ENCODE measurements at places on chromosomes 13 and 19.

- no peak overlapping the region for H3K27ac ChIP-seq
- DNase-seq = no peak
- H3K36me3 ChIP-seq = no peaks in the 10 kb centered on the region
- no peaks in the 10 kb centered on the region for H3K4me1 ChIP-seq
Measured at GRCh38 chr13:95793018-95793555, 116.1 kb downstream of the DNAJC3 start.

- no peak overlapping the region for H3K4me3 ChIP-seq
- no peaks in the 10 kb centered on the region for H3K36me3 ChIP-seq
- no peak overlapping the region for H3K27ac ChIP-seq
- H3K4me1 ChIP-seq = peaks cover 4% of the 10 kb centered on the region
- H3K27me3 ChIP-seq = no peaks in the 10 kb centered on the region
- no peak for DNase-seq
Measured at GRCh38 chr13:112783135-112783977, 93.5 kb downstream of the ATP11A start.

DNA sequence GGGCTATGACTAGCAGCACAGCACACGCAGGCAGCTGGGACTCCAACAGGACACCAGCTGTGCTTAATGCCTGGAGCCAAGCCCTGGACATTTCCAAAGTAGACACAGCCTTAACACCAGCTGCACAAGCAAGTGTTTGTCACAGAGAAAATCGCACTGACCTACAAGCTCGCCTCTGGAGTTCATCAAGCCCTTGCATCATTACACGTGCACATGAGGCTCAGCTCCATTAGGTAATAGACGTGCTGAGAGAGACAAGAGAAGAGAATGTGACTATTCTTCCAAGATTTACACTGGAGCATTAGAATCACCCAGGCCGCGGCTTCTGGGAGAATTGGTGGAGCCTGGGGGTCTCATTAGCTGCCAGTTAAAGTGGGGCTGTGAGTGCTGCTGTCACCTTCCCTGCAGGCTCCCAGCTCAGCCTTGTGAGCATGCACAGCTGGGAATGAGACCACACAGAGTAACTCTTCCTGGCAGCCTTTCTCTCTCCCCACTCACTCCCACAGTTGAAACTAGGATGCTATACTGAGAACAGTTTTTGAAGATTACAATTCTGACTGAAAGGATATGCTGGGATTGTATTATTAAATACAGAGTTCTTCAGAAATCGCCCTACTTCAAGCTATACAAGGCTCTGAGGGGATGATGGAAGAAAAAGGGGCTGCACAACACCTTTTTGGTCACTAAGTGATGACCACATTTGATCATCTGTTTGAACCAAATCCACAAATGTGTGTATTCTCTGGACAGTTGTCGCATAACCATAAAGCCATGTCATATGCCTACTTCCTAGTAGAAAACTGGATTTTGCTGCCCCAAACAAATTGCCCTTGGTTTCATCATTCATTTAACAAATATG, 10.5 kb downstream of the STOML3 start:
- no peaks in the 10 kb centered on the region for H3K4me1 ChIP-seq
- H3K27me3 ChIP-seq = no peaks in the 10 kb centered on the region
- H3K27ac ChIP-seq = no peak overlapping the region
- H3K4me3 ChIP-seq = no peak overlapping the region

- H3K4me3 ChIP-seq = no peak overlapping the region
- peak overlapping the region; percentile 85 for H3K27ac ChIP-seq
- no peaks in the 10 kb centered on the region for H3K27me3 ChIP-seq
- H3K4me1 ChIP-seq = peaks cover 4% of the 10 kb centered on the region
- no peak for DNase-seq
Measured at GRCh38 chr13:50128428-50128931, 113.2 kb downstream of the KCNRG start.

DNA sequence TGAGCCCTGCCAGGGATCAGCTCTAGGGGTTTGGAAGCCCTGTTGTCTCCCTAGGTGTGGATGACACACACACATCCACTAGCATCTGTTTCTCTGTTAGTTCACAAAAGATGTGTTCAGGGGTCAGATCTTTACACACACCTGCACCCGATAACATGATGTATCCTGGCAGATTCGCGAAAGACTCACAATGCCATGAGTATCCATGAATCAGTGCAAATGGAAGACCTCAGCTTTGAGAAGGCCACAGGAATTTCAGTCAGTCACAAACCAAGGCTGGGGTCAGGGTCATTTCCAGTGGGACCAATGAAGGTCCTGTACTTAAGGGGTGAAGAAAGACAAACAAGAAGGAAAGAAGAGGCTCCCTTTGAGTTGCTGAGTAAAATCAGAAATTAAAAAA, 898.2 kb downstream of the UQCRFS1 start:
- no peaks in the 10 kb centered on the region for H3K36me3 ChIP-seq
- H3K4me1 ChIP-seq = no peaks in the 10 kb centered on the region
- DNase-seq = no peak

DNA sequence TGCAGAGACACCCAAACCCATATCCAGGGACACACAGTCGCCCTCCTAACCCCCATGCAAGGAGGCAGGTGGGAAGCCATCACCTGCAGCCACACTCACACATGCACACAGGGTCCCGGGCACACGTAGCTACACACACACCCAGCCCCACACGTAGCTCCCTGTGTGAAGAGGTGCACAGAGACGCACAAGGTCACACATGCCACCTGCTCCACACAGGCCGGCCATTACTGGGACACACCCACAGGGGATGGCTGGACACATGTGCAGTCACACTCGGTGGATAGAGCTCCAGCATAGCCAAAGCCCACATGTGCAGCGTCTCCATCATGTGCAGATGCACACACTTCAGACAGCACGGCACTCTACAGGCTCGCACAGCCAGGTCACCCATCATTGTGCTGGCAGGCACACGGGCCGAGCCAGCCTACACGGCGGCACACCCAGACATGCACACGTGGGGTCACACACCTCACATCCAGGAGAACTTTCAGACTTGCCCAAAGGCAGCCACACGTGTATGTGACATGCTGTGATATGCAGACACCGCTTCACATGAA, 1.1 kb downstream of the ZNF835 start:
- H3K4me3 ChIP-seq = no peak overlapping the region
- no peak for DNase-seq
- H3K4me1 ChIP-seq = no peaks in the 10 kb centered on the region
- no peaks in the 10 kb centered on the region for H3K36me3 ChIP-seq
- H3K27me3 ChIP-seq = no peaks in the 10 kb centered on the region
- H3K27ac ChIP-seq = no peak overlapping the region

GRCh38 chr19:15114153-15114540, 6.9 kb downstream of the SYDE1 start:
- no peak overlapping the region for H3K4me3 ChIP-seq
- H3K4me1 ChIP-seq = no peaks in the 10 kb centered on the region
- H3K36me3 ChIP-seq = no peaks in the 10 kb centered on the region
- no peak for DNase-seq
- no peaks in the 10 kb centered on the region for H3K27me3 ChIP-seq

DNA sequence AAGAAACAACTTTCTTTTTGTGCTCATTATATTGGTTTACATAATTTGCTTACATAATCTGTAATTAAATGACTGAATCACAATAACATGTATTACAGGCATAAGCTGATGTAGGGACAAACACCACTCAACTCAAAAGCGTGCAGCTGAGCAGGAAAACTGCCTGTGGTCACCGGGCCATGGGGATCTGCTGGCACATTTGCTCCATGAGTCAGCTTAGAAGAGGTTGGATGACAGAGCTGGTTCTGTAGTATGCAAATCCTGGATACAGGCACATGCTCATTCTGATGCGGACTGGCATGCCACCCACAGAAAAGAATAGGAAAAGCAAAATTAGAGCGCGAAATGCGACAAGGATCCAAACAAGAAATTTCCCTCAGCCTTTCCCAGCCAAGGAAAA, 128.6 kb downstream of the USP12 start:
- DNase-seq = peak; percentile 87
- peaks cover 48% of the 10 kb centered on the region for H3K4me1 ChIP-seq
- H3K27ac ChIP-seq = peak overlapping the region; percentile 98
- no peaks in the 10 kb centered on the region for H3K36me3 ChIP-seq

DNA sequence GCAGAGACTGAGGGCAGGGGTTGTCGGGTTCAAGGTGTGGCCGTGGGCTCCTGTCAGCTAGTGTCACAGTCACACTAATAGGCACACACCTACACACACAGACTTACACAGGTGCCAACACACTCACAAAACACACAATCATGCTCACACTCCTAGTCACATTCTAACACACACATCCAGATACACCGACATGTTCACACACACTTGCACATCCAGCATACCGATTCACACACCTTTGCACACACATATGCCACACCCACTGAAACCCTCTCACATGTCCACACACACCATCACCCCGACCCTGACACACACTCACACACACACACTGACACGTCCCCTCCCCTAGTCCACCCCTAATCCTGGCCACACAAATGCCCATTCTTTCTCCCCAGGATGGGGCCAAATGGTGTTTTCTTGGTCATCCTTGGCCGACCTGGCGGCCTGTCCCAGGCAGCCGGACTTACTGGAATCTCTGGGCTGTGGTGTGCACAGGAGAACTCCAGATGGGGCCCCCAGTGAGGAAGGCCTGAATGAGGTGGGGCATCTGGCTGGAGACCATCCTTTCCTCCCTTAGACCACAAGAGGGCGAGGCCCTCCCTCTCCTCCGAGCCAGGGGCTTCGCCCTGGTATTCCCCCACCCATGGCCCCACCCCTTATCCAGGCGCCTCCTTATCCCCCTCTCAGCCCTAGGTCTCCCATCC, 19.1 kb upstream of the PNMA8B start:
- no peak for DNase-seq
- no peak overlapping the region for H3K4me3 ChIP-seq
- no peaks in the 10 kb centered on the region for H3K27me3 ChIP-seq
- H3K4me1 ChIP-seq = no peaks in the 10 kb centered on the region
- H3K36me3 ChIP-seq = no peaks in the 10 kb centered on the region
- H3K27ac ChIP-seq = no peak overlapping the region

GRCh38 chr19:45451131-45451849, 16.5 kb upstream of the FOSB start:
- H3K27ac ChIP-seq = peak overlapping the region; percentile 48
- H3K4me1 ChIP-seq = peaks cover 21% of the 10 kb centered on the region
- H3K27me3 ChIP-seq = no peaks in the 10 kb centered on the region
- no peak for DNase-seq
- peak overlapping the region; percentile 59 for H3K4me3 ChIP-seq

DNA sequence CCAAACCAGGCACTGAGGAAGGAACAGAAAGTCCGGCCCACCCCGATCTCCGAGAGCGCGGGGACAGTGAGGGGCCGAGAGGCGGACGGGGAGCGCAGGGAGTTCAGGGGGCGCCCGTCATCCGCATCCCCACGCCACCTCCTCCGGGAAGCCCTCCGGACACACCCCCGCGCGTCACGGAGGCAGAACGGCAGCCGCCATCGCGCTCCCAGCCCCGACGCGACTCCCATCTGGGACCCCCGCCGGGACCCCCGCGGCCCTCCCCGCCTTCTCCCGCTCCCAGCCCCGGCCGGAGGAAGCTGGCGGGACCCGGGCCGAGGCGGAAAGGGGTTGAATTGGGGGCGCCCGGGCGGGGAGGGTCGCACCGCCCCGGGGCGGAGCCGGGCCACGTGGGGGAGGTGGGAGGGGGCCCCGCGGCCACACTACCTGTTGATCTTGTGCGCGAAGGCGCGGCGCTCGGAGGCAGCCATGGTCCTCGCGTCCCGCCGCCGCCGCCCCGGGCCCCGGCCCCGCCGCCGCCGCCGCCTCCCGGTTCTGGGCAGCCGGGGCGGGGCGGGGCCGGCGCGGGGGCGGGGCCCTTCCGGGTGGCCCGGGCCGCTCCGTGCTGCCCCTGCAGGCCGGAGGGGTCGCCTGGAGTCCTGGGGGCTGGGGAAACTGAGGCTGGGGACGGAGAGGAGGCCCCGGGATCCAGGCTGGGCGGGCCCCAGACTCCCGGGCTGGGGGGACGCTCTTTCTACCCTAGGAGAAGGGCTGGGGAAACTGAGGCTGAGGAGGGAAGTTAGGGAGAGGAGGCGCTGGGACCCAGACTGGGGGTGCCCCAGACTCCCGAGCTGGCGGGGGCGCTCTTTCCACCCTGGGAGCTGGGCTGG, at the start of gene DOCK6:
Gene DOCK6, minus strand, starts transcription at position 554 of the 869 bp plus-strand sequence. Its CDS starts 84 bp downstream, at position 470.
- no peaks in the 10 kb centered on the region for H3K27me3 ChIP-seq
- DNase-seq = no peak
- peak within 1 kb of the TSS; percentile 61 for H3K27ac ChIP-seq
- H3K4me1 ChIP-seq = no peaks in the 10 kb centered on the region

DNA sequence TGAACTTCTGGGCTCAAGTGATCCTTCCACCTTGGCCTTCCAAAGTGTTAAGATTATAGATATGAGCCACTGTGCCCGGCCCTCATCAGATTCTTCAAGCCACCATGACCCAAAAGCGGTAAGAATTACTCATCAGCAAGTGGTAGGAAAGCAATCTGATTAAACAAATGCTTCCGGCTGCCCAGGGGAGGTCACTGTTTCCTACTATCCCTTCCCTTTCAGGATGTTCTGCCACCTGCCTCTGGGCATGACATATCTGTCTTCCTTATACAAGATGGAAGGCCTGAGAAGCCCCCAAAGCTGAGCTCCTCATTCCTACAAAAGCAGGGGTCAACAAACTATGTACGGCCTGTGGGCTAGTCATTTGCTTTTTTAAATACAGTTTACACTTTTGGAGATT, 7.0 kb downstream of the ABHD8 start:
- no peak overlapping the region for H3K4me3 ChIP-seq
- H3K36me3 ChIP-seq = no peaks in the 10 kb centered on the region
- H3K27ac ChIP-seq = no peak overlapping the region

DNA sequence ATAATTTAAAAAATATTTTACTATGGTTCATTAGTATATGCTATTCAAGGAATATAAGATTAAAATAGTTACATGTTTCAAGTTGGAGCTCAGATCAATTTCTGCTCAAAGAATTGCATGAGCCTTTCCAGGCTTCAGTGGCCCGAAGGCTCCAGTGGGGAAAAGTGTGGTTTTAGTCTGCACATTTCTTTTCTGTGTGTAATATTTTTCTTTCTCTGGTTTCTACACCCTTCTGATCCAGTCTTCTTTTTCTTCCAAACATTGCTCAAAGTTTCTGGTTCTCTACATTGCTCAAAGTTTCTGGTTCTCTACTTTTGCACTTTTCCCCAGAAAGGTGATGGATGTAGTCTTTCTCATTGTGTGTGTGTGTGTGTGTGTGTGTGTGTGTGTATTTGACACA, 64.7 kb upstream of the OXGR1 start:
- no peaks in the 10 kb centered on the region for H3K4me1 ChIP-seq
- H3K27ac ChIP-seq = no peak overlapping the region
- H3K36me3 ChIP-seq = no peaks in the 10 kb centered on the region
- DNase-seq = no peak

GRCh38 chr19:48445256-48445605, 552 bp upstream of the GRWD1 start:
- H3K4me3 ChIP-seq = peak overlapping the region; percentile 86
- DNase-seq = no peak
- H3K4me1 ChIP-seq = peaks cover 9% of the 10 kb centered on the region
- peak overlapping the region; percentile 87 for H3K27ac ChIP-seq
- H3K27me3 ChIP-seq = no peaks in the 10 kb centered on the region
- peaks cover 3% of the 10 kb centered on the region for H3K36me3 ChIP-seq

Measured in Panc1 (cell line).